ENCODE measurements at places on chromosomes 12 and 14. TPM values are rescaled to one million over a fixed set of nuclear protein-coding genes. Genes with fewer than 3 reads are reported as not detected.

DNA sequence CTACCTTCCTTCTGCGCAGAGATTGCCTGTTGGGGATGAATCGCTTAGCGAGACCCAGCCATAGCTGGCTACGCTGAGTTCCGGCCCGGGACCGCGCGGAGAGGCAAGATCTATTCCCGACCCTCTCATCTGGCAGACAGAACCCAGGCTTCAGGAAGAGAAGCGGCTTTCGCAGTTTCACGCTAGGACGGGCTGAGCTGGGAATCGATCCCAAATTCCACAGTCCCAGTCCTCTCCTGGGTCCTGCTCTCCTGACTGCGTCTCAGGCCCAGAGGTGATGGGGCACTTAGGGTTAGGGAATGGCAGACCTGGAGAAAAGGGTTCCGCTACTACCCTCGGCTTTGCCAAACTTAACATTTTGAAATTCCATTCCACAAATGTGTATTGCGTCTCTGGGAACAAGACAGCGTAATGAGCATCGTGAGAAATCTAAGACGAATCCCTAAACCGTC is 2.8 kb downstream of the PTPN21 start:
- H3K36me3 ChIP-seq: peaks cover 42% of the 10 kb centered on the region
- peaks cover 5% of the 10 kb centered on the region for H3K4me1 ChIP-seq
- no peaks in the 10 kb centered on the region for H3K27me3 ChIP-seq
- peak; percentile 73 for DNase-seq
- no peak overlapping the region for H3K27ac ChIP-seq

The RPGRIP1 gene
- 0.29 TPM for total RNA-seq

The OTUB2 gene
- 6.3 TPM for total RNA-seq

The SLC38A2 gene
- total RNA-seq: 173 TPM

The RERG gene
- 0.42 TPM for total RNA-seq

- DNase-seq: peak; percentile 34
- H3K27ac ChIP-seq: no peak overlapping the region
- no peaks in the 10 kb centered on the region for H3K4me1 ChIP-seq
- no peak overlapping the region for H3K4me3 ChIP-seq
These were observed 278.2 kb downstream of the ZFP36L1 start for GRCh38 chr14:68514608-68515194.

- no peaks in the 10 kb centered on the region for H3K36me3 ChIP-seq
- peak; percentile 68 for DNase-seq
- no peak overlapping the region for H3K27ac ChIP-seq
These were observed 329.8 kb downstream of the CACNA1C start for GRCh38 chr12:2382370-2383155.

DNA sequence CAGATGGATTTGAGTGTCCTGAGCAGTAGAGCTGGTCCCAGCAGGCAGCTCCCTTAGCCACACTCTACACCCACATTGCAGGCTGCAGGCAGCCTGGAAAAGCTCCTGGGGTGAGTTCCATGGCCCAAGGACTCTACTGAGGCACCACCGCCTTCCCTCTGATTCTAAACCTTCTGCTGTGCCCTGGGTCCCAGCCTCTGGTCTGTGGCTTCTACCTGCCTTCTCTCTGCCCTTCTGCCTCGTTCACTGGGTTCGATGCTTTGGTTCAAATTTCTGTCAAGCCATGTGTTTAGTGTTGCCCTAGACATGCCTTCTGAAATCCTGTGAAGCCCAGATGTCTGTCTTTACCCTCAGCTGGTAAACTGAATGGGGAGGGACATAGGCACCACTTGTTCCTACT is 1.5 kb upstream of the FGF6 start:
- peaks cover 31% of the 10 kb centered on the region for H3K27me3 ChIP-seq
- DNase-seq: peak; percentile 35
- H3K4me1 ChIP-seq: peaks cover 11% of the 10 kb centered on the region

- no peak for DNase-seq
- peak overlapping the region; percentile 97 for H3K4me3 ChIP-seq
- H3K27ac ChIP-seq: no peak overlapping the region
These were observed 663 bp upstream of the SNAPC1 start for GRCh38 chr14:61761557-61761956.

- no peaks in the 10 kb centered on the region for H3K36me3 ChIP-seq
- H3K4me3 ChIP-seq: no peak overlapping the region
- peak; percentile 96 for DNase-seq
- H3K4me1 ChIP-seq: peaks cover 3% of the 10 kb centered on the region
These were observed 452.7 kb downstream of the BCL11B start for GRCh38 chr14:98819132-98819866.

The PTGDR gene
- not detected for total RNA-seq
